Smooth muscle cell of bladder (primary cell): ENCODE measurements at places on chromosomes 3 and 15. TPM values are rescaled to one million over a fixed set of nuclear protein-coding genes. Genes with fewer than 3 reads are reported as not detected.

BSN gene
- total RNA-seq = under 0.01 TPM in 2 replicates

ARL13B gene
- total RNA-seq = 7.4 and 9.1 TPM in 2 replicates

CHRNA7 gene
- 0.18 and 0.28 TPM in 2 replicates for total RNA-seq

SCG5 gene
- total RNA-seq = 9.1 and 13.7 TPM in 2 replicates

GP9 gene
- not detected in 2 replicates for total RNA-seq

PLSCR5 gene
- total RNA-seq = not detected in 2 replicates

DAZL gene
- not detected in 2 replicates for total RNA-seq

FANCD2OS gene
- total RNA-seq = not detected in 2 replicates

FBXW12 gene
- total RNA-seq = not detected in 2 replicates

TRIM59 gene
- total RNA-seq = 15.5 and 15.6 TPM in 2 replicates

NEK10 gene
- total RNA-seq = 12.7 and 15.8 TPM in 2 replicates

ABI3BP gene
- total RNA-seq = 1.3 and 4.3 TPM in 2 replicates

ACSBG1 gene
- not detected in 2 replicates for total RNA-seq

CD96 gene
- under 0.01 and 0.09 TPM in 2 replicates for total RNA-seq

MST1 gene
- total RNA-seq = 6.0 TPM in 2 replicates

RBP2 gene
- not detected in 2 replicates for total RNA-seq

ZPLD1 gene
- total RNA-seq = 0.28 TPM in 2 replicates

SLC22A13 gene
- 0.14 and 0.28 TPM in 2 replicates for total RNA-seq

KLF15 gene
- total RNA-seq = 3.1 and 3.6 TPM in 2 replicates

VWA5B2 gene
- total RNA-seq = not detected in 2 replicates

GLCE gene
- total RNA-seq = 26.8 and 41.7 TPM in 2 replicates

GP5 gene
- total RNA-seq = 0.09 and 0.14 TPM in 2 replicates

IGDCC3 gene
- not detected in 2 replicates for total RNA-seq

NOX5 gene
- under 0.01 and 0.09 TPM in 2 replicates for total RNA-seq

MCF2L2 gene
- total RNA-seq = 0.14 and 0.37 TPM in 2 replicates

AGBL1 gene
- total RNA-seq = not detected in 2 replicates

SLTM gene
- 63.3 and 64.2 TPM in 2 replicates for total RNA-seq

PARP15 gene
- 0.09 and 0.14 TPM in 2 replicates for total RNA-seq

IP6K2 gene
- total RNA-seq = 38.3 and 39.1 TPM in 2 replicates

CYP8B1 gene
- total RNA-seq = not detected in 2 replicates

GOLGA8M gene
- total RNA-seq = 0.28 and 0.92 TPM in 2 replicates
